ENCODE measurements at places on chromosomes 4 and X.

DNA sequence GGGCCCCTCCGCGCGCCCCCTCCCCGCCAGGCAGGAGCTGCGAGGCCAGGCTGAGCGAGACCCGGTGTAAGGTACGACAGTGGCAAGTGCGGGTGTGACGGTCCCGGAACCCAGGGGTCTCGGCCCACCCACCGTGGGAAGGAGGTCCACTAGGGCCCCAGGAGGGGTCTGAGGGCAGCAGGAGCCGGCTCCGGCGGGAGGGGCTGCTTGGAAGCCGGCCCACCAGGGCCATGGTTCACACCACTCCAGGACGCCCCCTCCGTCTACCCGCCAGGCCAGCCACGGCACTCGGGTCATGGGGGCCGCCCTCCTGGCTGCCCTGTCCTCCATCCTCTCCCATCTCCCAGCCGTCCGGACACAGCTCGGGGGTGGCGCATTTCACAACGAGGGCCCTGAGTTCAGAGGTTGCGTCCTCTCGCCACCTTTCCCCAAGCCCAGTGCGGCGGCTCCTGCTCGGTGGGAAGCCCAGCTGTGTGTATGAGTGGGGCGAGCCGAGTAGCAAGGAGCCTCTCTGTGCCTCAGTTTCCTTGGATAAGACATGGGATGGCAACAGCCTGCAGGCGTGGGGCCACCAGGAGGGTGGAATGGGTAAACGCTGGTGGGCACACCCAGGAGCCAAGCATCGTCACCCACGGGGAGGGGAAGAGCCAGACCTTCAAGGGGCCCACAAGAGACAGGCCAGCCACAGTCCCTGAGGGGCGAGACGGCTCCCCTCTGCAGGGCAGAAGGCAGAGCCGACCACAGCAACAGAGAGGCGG is 81.3 kb downstream of the FAM53A start:
- no peak for DNase-seq

DNA sequence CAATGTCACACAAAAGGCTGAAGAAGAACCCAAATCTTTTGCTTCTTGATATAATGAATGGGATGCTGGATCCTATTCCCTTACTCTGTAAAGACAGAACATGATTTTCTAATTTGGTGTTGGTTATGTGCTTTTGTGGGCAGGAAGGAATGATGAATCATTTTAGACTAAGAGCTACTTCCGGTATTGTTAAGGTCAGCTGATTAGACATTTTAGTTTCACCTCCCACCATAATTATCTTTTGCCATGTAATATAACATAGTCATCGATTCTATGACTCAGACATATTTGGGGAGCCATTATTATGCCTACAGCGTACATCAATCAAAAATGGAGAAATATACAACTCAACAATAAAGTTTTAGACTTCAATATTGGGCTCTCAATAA is 265.3 kb downstream of the ZNF674 start:
- DNase-seq, result no peak

DNA sequence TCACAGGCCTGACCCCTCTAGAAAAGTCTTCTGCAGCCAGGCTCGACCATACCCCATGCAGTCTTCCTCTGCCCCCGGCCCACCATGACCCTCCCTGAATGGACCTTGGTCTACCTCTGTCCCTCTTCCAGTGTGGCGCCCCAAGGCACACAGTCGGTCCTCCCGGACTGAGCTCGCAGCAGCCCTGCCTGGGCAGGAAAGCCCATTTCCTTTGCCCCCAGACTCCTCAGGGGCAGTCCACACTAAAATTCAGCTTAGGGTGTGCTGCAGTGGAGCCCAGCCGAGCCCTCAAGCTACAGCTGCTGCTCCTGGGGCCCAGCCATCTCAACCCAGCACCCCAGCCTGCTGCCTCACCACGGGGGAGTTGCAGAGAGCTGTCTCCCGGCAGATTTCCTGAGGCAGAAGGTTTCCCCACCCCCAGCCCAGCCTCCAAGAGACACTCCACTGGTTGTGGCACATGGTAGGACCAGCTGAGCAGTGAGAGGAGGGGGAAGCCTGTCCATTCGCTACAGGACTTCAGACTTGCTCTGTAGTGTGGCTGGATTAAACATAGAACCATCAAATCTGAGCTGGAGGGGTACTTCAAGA is 37.5 kb upstream of the IQSEC2 start:
- DNase-seq, result no peak

- no peak for DNase-seq
These were observed 148.7 kb upstream of the TBC1D9 start for GRCh38 chr4:140904904-140905303.

DNA sequence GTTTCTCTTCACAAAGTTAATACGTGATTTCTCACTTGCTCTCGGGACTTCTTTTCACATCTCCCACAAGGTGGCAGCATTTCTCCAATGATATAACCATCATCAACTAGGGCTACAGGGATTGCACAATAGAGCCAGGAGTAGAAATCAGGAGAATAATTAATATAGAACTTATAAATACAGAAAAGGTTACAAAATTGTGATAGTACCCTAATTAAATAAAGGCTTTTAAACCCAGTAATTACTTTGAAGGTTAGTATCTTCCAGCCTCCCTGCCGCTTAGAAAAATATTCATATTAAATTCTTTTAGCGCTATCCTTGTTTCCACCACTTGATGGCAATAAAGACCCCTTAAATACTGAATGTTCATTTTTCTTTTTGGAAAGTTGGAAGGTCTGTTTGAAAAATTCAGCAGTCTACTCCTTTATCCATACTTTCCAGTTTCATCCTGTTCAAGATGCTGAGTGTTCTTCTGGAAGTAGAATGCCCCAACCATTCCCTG is 65.8 kb downstream of the RASGEF1B start:
- DNase-seq, result no peak

- DNase-seq, result no peak
These were observed 14.0 kb upstream of the TTC29 start for GRCh38 chr4:146959692-146960091.

- DNase-seq, result no peak
These were observed 9.6 kb upstream of the DLG3 start for GRCh38 chrX:70434914-70435586.

DNA sequence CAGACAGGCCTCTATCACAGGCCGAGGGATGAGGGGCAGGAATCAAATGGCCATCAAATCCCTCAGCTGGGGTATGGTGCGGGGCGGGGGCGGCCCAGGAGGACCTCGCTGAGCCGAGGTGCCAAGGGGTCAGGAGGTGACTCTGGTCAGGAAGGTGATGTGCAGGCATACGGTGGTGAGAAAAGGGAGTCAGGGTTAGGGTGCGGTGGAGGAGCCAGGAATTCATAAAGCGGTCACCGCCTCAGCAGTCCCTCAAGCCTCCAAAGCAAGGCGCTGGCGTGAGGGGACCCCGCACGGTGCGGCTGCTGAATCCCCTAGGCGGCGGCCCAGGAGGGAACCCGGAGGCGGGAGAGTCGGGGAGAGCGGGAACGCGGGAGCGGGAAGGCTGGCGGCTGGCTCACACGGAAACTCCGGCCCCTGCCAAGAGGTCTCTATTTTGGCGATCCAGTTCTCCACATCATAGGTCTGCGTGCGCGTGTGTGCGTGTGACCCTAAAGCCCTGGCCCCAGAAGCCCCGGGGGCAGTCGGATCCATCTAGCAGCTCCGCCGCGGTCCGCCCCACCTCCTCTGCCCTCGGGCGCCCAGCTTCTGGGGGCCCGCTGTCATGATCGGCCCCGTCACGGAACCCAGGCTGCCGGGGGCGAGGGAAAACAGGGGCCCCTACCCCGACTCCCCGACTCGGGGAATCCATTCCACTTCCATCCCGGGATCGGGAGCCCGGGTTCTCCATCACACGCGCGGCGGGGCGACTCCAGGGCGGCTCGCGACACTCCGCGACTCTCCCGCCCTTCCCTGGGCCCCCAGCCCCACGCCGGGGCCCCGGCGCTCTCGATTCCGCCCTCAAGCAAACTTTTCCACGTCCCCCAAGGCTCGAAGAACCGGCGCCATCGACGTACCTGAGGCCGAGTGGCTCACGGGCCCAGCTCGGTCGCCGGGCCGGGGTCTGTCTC is 593 bp downstream of the ELF4 start:
- DNase-seq, result no peak

DNA sequence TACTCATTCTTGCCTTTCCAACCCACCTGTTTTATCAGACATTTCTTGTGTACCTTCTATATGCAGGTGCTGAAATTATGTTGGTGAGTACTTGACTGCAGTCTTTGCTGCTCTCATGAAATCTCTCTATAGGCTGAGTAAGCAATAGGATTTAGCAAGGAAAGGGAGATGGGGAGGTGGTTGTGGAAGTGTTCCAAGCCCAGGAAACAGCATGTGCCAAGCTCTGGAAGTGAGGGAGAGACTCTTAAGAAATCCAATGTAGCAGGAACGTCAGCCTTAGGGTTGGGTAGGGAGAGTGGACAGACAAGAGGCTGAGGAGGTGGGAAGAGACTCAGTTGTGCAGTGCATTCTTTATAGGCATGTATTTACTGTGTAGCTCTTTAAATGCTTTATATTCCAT is 5.6 kb downstream of the SEPTIN11 start:
- DNase-seq, result no peak

DNA sequence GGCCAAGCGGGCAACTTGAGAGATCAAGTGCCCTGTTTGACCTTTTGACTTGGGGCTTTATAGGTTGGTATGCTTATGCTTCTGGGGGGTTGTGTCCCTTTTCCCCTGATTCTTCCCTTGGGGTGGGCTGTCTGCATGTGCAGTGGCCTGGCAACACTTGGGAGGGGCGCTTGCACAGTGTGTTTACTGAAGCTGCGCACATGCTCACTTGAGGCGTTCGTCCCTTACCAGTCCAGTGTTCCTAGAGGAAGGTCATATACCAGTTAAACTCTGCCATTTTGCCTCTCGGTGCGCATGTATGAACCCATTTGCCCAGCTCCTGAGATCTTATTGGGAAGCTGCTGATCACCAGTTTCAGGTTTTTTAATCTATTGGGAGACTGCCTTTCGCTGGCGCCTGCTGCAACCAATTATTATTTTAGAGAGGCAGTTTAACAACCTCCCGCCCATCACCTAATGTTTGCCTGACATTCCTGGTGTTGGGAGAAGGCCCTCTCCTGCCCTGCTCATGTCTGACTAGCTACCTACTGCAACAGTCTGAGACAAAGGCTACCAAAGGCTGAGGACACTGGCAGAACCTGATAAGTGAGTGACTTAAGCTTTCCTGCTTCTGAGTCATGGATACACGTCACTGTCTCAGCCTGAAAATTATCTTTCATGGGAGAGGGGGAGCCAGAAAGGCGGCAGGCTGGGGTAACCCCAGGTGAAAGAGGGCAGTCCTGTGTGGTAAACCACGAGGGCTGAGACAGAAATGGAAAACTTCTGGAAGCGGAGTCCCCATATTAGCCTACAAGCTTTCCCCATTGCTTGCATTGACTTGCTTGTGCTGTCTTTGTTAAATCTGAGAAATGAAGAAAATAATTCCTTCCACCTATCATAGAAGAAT is 97.6 kb downstream of the CPE start:
- no peak for DNase-seq

- no peak for DNase-seq
These were observed 95.9 kb upstream of the STX18 start for GRCh38 chr4:4637710-4638109.

GRCh38 chrX:69948276-69948797 is 101.4 kb downstream of the AWAT2 start:
- DNase-seq, result no peak

- DNase-seq, result no peak
These were observed 97.5 kb downstream of the ANK2 start for GRCh38 chr4:113146876-113147358.

GRCh38 chrX:12441381-12442128 is 303.3 kb downstream of the FRMPD4 start:
- no peak for DNase-seq

DNA sequence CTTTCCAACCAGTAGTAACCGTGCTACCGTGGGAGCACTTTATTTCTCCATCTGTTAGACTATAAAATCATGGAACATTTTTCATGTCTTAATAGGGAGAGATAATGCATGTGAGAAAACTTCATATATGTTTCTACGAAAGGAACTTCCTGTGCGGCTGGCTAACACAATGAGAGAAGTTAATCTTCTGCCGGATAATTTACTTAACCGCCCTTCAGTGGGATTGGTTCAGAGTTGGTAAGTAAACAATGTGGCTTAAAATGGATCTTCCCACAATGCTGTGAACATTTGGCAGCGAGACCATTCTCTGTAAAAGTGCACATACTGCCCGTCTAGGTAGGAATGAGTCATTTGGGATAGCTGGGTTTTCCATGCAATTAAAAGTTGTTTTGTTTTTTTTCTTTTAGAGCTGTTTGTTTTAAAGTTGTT is 29.6 kb downstream of the PDK3 start:
- DNase-seq, result no peak

- DNase-seq, result no peak
These were observed 435.5 kb downstream of the GABRG1 start for GRCh38 chr4:45688341-45688740.

GRCh38 chr4:139943277-139943676 is 210.7 kb downstream of the MAML3 start:
- DNase-seq, result no peak

DNA sequence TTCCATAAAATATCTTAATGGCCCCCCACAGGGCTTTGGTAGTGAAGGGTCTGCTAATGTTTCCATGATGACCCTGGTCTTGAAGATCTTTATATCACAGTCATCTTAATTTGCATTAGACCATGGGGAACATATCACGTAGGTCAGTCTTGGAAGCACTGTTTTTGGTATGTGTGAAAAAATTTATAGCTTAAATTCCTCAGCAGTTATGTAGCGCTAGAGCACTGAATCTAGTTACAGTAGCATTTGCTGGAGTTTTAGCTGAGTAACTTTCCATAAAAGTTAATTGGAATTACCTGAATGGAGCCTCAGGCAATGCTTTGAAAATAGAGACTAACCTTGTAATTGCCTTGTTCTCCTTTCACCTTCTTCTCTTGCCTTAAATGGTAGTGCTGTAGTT is 648.8 kb downstream of the IQCM start:
- DNase-seq, result no peak

- no peak for DNase-seq
These were observed 32.5 kb downstream of the HTRA3 start for GRCh38 chr4:8301851-8302730.

- DNase-seq, result no peak
These were observed 75.6 kb upstream of the SMARCA5 start for GRCh38 chr4:143437937-143438336.

- DNase-seq, result no peak
These were observed 305.5 kb upstream of the TACR3 start for GRCh38 chr4:104025251-104025650.

DNA sequence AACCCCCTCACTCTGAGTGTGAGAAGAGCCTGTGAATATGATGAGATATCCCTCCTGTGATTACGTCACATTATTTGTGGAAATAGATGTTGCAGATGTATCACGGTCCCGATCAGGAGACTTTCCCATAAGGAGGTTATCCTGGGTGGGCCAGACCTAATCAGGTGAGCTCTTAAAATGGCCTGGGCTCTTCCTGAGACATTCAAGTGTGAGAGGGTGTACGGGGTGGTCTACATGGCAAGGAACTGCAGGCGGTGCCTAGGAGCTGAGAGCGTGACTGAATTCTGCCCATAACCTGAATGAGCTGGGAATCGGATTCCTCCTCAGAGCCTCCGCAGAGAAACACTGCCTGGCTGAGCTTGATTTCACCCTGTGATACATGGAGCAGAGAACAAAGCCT is 12.9 kb upstream of the CENPVL1 start:
- no peak for DNase-seq

DNA sequence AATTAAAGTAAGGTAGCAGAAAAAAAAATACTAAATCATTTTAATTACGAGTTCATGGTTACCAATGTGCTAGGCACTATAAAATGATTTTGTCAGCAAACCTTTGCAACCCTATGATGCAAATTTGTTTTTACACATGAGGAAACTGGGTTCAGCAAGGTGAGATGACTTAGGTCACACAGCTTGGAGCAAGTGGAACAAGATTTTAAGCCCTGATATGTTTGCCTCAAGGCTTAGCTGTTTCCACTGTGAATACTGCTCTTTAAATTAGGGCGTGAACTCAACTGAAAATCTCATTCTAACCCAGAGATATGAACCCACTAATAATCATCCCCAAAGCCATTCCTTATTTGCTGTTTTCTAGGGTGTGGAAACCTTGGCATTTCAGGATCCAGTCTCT is 86.3 kb downstream of the CEP44 start:
- no peak for DNase-seq

Measured in activated CD8-positive, alpha-beta memory T cell treated with anti-CD3 and anti-CD28 coated beads for 1 hour (primary cell).